ENCODE measurements at places on chromosomes 1 and 21.

DNA sequence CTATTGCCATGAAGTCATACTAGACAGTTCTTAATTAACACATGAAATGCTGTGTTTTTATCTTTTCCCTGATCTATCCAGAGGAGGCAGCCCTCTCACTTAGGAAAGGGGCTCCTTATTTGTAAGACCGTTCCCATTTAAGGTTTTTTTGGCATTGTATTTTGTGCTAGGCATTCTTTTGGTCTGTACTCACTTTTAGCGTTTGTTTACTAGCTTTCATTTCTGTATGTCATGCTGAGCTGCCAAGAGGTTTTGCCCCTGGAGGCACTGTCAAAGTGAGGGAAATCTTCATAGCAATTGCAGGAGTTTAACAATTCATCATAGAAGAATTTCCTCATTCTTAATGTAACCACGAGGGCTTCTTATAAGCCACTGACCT lies 59.5 kb downstream of the MTR start:
- no peak for DNase-seq

GRCh38 chr1:9689011-9689706 lies 37.6 kb downstream of the PIK3CD start:
- no peak for DNase-seq

GRCh38 chr1:103190766-103191165 lies 82.4 kb upstream of the COL11A1 start:
- DNase-seq, result no peak

DNA sequence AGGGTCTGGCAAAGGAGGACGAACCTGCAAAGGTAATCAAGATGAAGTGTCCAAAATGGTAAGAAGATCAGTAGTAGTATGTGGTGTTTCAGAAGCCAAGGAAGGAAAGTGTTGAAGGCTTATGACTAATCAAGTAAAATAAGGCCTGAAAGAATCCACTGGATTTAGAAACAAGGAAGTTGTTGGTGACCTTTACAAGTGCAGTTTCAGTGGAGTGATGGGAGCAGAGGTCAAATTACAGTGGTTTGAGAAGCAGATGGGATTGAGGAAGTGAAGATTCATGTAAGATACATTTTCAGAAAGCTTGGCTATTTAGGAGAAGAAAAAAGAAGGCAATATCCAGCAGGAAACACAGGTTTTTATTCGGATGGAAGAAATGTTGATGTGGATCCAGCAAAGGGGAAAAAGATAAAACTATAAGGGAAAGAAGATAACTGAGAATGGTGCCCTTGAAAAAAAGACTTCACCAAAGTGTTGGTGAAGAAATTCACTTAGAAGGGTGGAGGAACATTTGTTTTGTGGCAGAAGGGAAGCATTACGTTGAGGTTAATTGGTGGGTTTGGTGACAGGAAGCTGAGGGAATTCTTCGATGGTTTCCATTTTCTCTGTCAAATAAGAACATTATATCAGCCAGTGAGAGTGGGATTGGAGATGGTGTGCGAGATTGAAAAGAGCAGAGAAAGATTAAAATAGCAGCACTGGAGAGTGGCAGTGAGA lies 2.1 kb downstream of the ARMH1 start:
- DNase-seq, result no peak

DNA sequence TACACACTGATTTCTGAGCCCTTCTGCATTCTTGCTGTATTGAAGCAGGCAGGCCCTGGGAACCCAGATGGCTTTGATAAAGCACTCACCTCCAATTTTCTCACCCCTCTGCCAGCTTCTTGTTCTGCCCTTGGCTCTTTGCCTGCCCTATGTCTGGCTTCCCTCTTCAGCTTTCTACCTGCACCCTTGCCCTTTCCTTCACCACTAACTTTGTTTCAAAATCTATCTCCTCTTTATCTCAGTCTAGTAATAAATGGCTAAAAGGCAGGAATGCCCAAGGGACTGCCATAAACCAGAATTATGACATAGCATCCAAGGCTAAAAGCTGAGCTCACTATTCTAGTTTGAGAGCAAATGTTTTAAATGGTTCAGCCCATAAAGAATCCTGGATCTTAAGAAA lies 178.7 kb downstream of the TNR start:
- DNase-seq, result no peak

GRCh38 chr1:64476251-64476952 lies 6.5 kb downstream of the CACHD1 start:
- no peak for DNase-seq

- no peak for DNase-seq
Measured at GRCh38 chr1:46767649-46768282, 31.1 kb upstream of the CYP4B1 start.

- DNase-seq, result no peak
Measured at GRCh38 chr1:39395357-39395831, 96.0 kb upstream of the BMP8A start.

GRCh38 chr1:17335821-17336710 lies 28.1 kb downstream of the PADI4 start:
- peak; percentile 42 for DNase-seq

GRCh38 chr21:28374881-28375280 lies 617.8 kb downstream of the LTN1 start:
- DNase-seq, result no peak

DNA sequence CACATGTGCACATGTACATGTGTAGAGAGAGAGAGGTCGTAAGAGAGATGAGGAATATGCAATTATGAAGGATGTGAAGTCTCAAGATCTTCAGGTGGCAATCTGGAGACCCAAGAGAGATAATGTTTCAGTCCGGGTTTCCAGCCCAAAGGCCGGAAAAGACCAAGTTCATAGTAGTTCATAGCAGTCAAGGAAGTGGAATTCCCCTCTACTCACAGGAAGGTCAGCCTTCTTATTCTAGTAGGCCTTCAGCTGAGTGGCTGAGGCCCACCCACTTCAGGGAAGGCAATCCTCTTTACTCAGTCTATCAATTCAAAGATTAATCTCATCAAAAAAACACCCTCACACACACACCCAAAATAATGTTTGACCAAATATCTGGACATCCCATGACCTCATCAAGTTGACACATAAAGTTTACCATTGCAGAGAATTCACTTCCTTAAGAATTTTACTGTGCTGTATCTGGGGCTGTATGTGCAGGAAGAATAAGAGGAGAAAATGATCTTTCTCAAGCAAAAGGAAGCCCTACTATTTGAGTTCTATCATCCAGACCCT lies 114.6 kb downstream of the TNFSF18 start:
- DNase-seq, result no peak
